ENCODE measurements at places on chromosomes 3 and 15.
A peak's percentile ranks its signal among the peaks of the same experiment; 100 is the strongest.

DNA sequence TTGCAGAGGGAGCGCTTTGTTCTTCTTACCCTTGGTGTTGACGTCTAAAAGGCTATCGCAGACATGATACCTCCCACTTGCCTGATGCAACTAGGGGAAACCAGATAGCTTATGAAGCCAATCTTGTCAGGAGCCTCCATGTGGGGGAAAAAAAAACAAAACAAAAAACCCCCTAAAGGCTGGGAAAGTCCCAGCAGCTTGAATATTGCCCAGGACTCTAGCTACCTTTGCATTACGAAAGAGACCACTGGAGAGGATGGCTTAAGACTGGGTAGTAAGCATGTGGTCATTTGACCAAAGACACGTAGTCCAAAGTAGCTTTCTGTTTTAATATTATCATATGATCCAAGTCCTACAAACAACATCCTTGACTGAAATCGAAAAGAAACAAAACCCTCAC is 120.7 kb upstream of the WNT5A start:
- no peak for DNase-seq

DNA sequence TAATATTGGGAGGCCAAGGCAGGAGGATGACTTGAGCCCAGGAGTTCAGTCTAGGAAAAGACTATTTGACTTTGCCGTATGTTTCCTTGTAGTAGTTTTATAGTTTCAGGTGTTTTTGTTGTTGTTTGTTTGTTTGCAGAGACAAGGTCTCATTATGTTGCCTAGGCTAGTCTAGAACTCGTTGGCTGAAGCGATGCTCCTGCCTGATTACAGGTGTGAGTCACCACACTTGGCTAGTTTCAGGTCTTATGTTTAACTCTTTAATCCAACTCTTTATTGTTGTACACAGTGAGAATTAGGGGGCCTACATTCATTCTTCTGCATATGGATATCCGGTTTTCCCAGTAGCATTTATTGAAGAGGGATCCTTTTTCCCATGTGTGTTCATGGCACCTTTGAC is 32.0 kb downstream of the FAIM start:
- DNase-seq, result no peak

DNA sequence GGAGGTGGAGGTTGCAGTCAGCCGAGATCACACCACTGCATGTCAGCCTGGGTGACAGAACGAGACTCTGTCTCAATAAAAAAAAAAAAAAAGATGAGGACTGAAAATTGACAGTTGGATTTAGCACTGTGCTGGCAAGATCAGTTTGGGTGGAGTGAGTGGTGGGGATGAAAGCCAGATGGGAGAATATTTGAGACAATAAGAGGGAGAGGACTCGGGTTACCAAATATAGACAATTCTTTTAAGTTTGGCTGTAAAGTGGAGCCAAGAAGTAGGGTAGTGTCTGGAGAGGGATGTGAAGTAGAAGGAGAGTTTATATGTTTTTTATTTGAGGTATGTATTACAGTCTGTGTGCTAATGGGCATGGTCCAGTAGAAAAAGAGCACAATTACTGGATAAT is 20.4 kb downstream of the TMOD3 start:
- DNase-seq, result no peak

DNA sequence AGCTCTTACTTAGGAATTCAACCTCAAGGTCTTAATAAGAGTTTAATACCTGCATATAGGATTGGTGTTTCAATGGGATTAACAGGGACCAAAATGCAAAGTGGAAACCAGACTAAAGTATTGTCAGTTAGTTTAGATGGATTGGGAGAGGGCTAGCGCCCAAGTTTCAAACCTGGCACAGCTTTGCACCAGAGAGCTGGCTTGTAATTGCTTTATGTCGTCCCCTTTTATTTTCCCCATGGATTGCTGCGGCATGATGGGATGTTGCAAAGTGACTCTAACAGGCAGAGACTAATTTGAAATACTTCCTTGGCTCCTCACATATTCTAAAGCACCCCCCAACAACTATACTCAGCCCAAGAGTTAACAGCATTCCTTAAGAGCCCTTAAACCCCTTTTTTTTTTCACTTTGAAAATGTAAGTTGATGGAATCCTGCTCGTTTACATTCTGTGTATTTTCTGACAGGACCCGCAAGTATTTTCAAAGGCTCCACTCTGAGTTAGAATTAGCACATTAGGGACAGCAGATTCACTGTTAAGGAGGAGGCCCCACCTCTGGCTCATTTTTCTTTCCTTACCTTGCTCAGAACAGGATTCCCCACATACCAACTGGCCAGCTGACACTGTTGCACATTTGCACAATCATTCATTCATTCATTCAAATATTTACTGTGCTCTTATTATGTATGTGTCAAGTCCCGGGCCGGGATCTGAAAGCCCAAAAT is 214.2 kb downstream of the ERC2 start:
- DNase-seq, result no peak

- DNase-seq, result peak; percentile 34
These were observed 394 bp downstream of the OSBPL10 start for GRCh38 chr3:31980530-31981205.

DNA sequence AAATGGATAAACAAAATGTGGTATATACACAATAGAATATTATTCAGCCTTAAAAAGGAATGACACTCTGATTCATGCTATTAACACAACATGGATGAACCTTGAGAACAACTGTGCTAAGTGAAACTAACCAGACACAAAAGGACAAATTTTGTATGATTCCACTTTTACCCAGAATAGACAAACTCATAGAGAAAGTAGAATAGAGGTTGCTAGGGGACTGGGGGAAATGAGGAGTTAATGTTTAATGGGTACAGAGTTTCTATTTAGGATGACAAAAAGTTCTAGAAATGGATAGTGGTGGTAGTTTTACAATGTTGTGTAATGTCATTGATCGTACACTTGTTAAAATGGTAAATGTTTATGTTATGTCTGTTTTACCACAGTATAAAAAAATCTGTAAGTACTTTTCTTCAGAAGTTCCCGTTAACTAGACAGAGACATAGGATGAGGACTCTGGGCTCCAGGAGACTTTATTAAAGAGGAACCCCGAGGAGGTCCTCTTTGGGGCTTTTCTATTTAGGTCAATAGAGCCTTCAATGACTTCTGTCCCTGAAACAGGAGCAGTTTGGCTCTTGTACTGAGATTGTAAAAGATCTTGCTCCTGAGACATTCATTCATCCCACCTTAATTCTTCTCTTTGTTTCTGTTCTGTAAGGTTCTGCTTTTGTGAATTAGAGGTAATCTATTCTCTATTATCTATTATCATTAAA is 24.5 kb downstream of the ABHD6 start:
- no peak for DNase-seq

DNA sequence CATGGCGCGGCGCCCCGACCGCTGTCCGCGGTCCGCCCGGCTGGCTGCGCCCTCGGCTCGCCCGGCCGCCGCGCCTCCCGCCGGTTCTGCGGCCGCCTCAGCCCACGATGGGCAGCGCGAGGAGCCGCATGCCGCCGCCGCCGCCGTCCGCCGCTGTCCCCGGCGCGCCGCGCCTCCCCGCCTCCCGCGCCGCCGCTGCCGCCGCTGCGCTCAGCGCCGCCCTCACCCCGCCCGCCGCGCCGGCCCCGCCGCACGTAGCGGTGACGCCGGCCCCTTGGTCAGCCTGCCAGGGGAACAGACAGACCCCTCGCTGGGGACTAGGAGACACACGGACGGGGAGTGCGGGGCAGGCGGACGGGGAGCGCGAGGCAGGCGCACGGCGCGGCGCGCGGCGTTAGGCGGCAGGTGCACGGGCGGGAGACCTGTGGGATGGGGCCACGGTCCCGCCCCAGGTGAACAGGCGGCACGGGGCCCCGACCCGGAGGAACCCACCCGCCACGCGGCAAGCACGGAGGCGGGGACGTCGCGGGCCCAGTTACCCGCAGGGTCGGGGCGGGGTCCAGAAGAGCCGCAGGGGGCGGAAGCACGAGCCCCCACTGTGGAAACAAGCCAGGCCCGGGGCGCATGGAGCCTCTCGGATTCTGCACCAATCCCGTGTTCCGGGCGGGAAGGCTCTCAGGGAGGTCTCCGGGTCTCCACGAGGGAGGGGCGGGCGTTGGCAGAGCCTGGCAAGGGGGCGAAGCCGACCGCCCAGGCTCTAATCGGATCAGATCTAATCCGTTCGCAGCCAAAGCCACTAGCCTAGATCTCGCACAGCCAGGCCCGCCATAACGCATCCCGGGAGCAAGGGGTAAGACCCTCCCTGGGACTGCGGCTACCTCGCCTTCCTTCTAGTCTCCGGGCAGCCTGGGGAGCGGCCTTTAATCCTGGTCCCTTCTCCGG is at the start of gene CSPG5:
TSS of gene CSPG5 (minus strand) at position 175 of the 942 bp plus-strand sequence. CDS start at position 3, 172 bp downstream.
- DNase-seq, result no peak
